Hepatic stellate cell (primary cell): ENCODE measurements at places on chromosomes 1 and 21.
A peak's percentile ranks its signal among the peaks of the same experiment; 100 is the strongest.

- DNase-seq = peak; percentile 81
These were observed 11.7 kb upstream of the BNIPL start for GRCh38 chr1:151024540-151025146.

DNA sequence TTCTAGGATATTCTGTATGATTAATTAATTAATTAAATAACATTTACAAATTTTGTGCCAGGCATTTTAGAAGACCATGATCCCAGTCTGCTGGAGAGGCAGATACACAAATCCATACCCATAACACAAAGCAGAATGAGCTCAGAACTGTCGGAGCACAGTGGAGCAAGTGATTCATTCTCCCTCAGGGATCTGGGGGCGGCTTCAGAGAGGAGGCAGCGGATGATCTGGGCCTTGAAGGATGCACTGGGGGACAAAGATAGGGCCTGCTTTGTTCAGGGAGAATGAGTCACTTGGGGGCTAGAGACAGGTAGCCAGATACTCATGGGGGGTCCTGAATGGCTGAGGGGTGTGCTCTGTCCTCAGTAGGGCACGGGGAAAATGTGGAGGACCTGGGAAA, 50.9 kb upstream of the TRABD2B start:
- DNase-seq = no peak

DNA sequence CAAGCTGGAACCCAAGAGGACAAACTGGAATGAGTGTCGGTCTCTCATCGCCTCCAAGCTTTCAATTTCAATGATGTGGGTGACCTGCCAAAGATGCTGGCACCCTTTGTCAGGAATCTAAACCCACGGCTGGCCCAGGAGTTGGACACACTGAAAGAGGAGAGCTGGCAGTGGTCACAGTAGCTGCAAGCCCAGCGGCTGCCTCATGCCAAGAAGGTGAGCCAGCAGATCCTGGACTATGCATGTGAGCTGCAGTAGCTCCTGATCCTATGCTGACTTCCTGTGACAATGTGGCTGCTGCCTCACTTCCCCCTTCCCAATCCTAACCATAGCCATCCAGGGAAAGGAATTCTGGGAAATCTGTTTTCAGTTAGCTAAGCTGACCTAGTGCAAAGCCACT, 117.0 kb upstream of the VAV3 start:
- no peak for DNase-seq

DNA sequence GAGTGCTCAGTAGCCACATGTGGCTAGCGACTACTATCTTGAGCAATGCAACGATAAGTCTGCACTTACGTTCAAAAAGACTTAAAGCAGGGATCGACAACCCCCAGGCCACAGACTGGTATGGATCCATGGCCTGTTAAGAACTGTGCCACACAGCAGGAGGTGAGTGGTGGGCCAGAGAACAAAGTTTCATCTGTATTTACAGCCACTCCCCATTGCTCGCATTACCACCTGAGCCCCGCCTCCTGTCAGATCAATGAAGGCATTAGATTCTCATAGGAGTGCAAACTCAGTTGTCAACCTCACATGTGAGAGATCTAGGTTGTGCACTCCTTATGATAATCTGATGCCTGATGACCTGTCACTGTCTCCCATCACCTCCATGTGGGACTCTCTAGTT, 103.6 kb upstream of the ZRANB2 start:
- no peak for DNase-seq

- DNase-seq = no peak
These were observed 844 bp upstream of the MEAF6 start for GRCh38 chr1:37515185-37516034.

GRCh38 chr1:220371324-220371723, 99.1 kb upstream of the RAB3GAP2 start:
- no peak for DNase-seq

DNA sequence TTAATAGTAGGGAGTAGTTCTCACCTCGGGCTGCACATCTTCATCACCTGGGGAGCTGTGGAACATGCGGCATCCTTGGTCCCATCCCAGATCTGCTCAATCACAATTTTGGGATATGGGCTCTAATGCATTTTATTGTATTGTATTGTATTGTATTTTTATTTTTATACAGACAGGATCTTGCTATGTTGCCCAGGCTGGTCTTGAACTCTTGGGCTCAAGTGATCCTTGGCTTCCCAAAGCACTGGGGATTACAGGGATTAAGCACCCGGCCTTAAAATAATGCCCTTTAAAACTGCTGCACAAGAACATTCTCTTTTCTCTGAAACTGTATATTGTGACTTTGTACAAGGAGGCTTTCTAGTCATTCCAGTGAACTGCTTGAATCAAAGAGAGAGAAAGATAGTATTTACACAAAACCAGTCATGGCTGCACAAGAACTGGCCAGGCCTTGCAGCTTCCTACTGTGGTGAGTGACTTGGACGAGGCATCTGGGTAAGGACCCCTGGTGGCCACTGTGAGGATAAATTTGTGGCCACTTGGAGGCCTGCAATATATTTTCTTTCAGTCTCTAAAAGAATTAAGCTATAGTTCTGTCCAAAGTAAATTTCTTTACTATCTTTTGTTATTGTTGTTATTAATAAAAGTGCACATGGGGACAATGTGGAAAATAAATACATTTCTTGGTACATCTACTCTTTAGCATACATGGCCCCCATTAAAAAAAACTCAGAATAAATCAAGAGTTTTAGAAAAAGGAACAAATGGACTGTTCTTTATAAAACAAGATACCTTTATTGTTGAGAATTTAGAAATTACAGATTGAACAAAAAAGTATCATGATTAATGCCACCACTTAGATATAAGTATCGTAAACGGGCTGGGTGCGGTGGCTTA, 48.0 kb downstream of the TBCE start:
- peak; percentile 70 for DNase-seq

DNA sequence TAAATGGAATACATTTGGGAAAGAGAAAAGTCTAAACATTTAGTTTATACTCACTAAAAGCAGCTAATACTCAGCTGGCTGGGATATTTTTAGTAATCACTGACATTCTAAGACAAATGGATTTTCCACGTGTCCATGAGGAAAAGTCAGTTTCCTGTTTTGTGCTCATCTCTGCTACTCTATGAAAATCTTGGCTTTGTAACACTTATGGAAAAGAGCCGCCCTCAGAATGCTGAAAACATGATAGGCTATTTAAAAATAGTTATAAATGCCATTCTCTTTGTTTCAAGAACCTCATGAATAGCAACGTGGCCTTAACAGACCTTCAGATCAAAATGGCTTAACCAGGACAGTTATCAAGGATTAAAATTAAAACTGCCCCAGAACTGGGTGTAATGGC, 29.9 kb downstream of the MRAP start:
- DNase-seq = peak; percentile 48
